ENCODE measurements at places on chromosomes 1 and 21.
A peak's percentile ranks its signal among the peaks of the same experiment; 100 is the strongest.

DNA sequence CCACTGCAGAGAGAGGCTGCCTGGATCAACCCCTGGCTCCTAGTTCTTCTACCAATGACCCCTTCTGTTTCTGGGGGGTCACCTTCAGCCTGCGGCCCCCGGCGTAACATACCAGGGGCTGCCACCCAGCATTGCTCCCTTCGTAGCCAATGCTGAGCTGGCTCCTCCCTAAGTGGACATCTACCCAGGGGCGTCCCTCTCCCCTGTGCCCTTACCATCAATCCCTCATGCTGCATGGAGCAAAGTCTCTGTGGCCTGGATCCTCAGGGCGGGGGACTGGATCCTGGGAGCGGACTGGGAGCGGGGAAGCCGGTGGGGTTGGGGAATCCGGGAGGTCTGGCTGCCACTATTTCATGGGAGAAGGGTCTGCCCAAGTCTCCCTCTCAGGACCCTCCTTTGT lies 28.6 kb downstream of the TRIM67 start:
- no peak for DNase-seq

DNA sequence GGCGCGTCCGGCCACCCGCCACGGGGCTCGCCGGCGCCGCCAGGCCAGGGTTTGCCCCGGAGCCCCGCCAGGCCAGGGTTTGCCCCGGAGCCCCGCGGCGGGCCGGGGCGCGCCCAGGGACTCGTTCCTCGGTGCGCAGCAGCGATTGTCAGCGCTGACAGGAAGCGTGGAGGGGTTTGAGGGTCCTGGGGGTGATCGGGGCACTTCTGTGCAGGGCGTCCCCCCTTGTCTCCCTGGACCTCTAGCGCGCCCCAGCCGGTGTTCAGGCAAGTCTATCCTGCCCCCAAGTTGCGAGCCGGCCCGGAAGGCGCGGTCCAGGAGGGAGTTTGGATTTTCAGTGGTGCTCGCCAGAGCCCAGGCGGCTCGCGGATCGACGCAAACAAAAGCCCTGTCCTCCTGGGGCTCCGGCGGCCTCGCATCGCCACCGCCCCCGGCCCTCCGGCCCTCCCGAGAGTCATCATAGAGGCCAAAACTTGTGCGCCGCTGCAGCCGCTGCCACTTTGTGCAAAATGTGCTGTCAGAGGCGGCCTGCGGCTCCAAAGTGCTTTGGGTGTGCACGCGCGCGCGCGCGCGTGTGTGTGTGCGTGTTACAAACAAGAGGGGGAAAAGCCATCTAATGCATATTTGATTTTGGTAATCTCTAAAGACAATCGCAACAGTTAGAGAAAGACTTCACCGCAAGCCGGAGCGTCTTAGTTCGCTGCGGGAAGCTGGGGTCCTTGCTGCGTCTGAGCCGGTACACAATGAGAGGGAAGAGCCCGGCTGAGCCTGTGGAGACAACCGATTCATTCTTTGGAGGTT lies 1.0 kb downstream of the ROR1 start:
- no peak for DNase-seq

- no peak for DNase-seq
Measured at GRCh38 chr21:26587736-26588201, 14.7 kb upstream of the CYYR1 start.

GRCh38 chr21:34029743-34030528 lies 43.4 kb upstream of the MRPS6 start:
- peak; percentile 8 for DNase-seq

GRCh38 chr1:63523738-63524137 lies 413 bp downstream of the EFCAB7 start:
- no peak for DNase-seq

GRCh38 chr1:192601143-192601542 lies 25.6 kb downstream of the RGS1 start:
- no peak for DNase-seq

DNA sequence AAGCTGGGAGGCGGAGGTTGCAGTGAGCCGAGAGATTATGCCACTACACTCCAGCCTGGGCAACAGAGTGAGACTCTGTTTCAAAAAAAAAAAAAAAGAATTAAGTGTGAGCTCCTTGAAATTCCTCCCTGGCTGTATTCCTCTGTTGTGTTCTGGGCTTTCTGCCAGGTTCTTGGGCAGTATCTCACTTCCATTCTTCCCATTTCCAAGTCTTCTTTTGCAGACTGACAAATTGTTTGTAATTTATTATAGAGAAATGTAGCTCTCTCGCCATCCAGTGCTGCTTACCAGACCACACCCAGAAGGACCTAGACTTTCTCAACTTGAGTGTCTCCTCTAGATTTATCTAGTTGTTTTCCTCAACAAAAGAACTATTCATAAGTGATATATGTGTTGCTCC lies 105.0 kb upstream of the ADGRL2 start:
- no peak for DNase-seq

DNA sequence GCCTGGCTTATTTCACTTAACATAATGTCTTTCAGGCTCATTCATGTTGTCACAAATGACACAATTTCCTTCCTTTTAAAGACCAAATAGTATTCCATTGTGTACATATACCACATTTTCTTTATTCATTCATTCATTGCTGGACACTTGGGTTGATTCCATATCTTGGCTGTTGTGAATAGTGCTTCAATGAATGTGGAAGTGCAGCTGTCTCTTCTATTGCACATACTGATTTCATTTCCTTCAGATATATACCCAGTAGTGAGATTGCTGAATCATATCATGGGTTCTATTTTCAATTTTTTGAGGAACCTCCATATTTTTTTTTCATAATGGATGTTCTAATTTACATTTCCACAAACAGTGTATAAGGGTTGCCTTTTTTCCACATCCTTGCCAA lies 38.6 kb upstream of the WLS start:
- no peak for DNase-seq

DNA sequence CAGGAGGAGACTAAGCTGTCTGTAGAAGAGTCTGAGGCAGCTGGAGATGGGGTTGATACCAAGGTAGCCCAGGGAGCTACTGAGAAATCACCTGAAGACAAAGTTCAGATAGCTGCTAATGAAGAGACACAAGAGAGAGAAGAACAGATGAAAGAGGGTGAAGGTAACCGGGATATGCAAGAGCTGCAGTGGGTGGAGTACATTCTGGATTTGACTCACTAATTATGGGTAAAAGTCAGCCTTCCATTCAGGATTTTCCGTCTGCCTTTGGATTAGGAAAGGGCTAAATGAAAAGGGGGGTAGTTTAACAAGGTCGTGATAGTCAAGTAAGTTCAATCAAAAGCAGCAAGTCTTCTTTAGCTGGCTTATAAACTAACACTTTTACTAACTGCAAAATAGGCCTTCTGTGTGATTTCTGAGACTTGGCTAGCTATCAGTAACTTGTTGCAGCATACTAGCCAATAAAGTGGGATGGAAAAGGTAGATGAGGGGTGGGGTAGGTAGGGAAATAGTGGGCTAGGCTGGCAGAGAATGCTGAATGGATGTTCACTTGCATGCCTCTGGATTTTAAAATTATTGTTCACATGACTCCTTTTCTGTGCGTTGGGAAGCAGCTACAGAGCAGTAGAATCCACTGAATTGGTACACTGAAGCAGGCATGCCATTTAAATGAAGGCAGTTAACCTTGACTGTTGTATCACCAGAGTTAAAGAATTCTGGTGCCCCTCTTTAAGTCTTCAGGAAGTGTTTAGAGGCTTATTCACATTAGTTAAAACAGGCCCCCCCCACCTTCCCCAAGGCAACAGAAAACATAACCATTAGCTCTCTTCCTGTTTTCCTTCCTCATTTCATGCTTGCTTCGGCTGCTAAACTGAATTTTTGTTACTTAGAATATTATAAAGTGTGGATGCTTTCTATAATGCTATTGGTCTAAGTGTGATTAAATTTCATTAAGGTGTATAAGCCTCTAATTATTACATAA lies 15.4 kb downstream of the CCDC17 start:
- no peak for DNase-seq

- no peak for DNase-seq
Measured at GRCh38 chr1:61356016-61356415, 273.7 kb downstream of the NFIA start.

DNA sequence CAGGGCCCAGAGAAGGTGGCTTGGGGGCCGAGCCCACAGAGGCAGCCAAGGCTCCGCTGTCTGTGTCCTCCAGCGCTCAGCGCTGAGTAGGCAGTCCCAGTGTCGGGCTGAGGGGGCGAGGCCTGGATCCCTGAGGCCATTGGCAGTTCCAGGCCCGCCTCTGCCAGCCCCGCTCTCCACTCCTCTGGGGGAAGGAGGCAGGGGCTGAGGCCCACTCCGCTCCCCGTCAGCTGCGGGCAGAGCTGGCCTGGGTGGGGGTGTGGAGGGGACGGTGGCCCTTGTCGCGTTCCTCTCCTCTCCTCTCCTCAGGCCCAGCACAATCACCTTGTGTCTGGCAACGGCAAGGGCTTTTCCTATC lies 132.8 kb downstream of the CASZ1 start:
- no peak for DNase-seq

DNA sequence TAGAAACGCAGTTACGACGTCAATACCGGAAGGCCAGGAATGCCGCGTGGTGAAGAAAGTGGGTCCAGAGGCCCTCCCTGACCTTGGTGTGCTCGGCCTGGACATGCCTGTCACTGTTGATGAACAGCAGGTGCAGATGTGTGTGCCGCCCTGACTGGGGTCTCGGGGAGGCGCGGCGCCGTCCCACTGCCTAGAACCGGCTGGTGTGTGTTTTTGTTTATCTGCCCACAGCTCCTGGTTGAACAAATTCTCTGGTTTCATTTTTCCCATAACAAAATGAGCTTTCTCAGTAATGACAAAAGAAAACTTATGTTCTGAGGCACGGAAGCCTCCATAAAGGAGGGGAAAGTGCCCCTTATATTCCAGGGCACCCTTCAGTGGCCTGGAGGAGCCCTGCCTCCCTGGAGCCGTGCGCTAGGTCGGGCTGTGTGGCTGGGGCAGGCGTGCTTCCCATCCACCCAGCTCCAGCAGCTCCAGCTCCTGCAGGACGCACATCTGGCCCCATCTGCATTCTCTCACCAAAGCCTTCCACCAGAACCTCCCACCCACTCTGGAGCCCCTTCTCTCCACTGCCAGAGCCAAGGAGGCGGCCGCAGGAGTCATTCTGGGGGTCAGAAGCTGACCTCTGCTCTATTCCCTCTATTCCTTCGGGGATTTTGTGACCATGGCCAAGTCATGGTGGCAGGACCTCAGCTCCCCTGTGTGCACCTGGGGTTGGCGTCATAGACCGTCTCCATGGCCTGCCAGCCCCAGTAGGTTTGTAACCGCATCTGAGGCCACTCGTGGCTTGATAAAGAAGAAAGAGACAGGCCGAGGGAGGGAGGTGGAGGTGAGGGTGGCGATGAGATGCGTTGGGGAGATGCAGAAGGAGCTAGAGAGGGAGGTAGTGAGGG lies 20.1 kb upstream of the COL18A1 start:
- peak; percentile 2 for DNase-seq

- DNase-seq: no peak
Measured at GRCh38 chr1:180228648-180229482, 1.2 kb upstream of the LHX4 start.

DNA sequence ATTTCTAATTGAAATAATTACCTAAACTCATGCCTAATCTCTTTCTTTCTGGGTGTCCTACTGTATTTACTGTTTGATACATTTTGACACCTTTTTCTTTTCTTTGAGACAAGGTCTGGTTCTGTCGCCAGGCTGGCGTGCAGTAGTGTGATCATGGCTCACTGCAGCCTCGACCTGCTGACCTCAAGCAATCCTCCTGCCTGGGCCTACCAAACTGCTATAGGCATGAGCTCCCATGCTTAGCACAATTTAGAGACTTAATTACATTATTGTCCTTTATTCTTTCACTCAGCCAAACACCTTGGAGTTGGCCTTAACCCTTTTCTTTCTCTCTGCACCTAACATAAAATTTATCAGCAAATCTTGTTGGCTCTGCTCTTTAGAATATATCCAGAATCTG lies 139.8 kb upstream of the KIF26B start:
- DNase-seq: no peak

DNA sequence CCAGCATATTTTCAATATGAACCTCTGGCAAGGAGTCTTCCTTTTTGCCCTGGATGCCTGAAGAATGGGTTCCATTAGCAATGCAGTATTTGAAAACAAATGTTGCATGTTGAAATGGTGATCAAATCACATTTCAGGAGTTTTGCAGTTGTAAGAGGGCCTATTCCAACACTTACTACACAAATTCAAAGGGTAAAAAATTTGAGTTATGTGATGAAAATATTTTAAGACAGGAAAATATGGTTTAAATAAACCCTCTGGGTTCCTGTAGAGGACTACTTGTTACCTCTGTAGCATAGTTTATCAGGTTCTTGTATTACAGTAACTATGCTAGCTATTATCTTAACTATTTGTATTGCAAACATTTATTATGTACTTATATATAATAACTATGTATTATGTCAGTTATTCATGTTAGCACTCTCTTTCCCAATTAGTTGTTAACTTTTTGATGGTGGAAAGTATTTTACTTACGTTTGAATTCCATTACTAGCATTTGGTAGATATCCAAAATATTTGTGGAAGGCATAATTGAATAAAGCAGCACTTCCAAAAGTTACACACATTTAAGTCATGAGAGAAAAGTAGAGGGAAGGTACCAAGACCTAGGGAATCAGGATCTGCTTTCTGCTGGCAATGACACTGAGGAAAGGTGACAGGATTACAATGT lies 312.9 kb downstream of the GRIK1 start:
- DNase-seq: no peak

DNA sequence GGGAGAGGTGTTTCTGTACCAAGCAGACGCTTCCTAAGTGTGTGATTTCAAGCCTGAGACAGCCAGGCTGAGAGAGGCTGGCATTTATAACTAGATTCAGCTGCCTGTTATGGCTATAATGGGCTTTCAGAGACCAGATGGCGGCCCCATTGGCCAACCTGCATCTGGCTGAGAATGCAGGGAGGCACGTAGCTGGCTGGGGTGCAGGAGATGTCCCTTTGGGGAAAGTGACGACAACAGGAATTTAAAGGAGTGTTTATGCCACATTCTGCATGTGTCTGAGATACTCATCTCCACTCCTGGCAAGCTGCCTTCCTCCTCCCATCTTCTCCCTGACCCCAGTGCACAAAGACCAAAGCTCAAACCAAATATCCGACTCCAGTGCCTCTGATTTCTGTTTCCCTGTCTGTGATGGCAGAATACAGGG lies 21.3 kb upstream of the CCDC190 start:
- no peak for DNase-seq

DNA sequence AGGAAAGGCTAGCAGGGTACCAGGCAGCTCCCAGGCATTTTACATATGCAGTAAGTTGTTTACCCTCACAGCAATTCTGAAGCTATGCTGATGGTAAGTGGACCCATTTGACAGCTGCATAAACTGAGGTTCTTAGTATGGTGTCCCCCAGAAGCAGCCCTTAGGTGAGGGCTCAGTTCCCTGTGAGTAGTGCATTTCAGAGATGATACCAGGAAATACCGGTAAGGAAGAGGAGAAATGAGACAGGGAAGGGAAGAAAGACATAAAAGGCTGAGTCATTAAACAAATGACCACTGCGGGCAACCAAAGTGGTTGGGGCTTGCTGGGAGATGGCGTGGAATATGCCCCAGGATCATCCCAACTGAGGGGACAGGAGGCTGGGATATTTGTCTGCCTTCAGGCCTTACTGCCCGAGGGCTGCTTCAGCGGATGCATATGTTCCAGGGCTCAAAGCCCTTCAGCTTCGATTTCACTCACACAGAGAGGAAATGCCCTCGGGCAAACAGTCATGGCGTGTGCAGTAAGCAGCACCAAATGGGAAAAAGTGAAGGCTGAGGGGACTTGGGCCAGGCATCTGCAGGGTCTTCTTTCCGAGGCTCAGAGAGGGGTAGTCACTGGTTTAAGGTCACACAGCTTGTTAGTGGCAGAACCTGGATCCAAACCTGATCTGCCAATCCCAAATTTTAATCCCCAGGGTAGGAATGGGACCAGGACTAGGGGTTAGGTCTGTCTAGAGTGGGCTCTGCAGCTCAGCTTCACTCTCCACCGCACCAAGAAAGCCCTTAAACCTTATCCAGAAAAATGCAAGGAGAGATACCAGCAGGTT lies 133.7 kb upstream of the RUNX3 start:
- DNase-seq: no peak

- DNase-seq: no peak
Measured at GRCh38 chr1:35650416-35650815, 9.1 kb upstream of the PSMB2 start.
